Activated CD8-positive, alpha-beta memory T cell treated with anti-CD3 and anti-CD28 coated beads for 1 hour (primary cell): ENCODE measurements at places on chromosomes 5 and 9.

DNA sequence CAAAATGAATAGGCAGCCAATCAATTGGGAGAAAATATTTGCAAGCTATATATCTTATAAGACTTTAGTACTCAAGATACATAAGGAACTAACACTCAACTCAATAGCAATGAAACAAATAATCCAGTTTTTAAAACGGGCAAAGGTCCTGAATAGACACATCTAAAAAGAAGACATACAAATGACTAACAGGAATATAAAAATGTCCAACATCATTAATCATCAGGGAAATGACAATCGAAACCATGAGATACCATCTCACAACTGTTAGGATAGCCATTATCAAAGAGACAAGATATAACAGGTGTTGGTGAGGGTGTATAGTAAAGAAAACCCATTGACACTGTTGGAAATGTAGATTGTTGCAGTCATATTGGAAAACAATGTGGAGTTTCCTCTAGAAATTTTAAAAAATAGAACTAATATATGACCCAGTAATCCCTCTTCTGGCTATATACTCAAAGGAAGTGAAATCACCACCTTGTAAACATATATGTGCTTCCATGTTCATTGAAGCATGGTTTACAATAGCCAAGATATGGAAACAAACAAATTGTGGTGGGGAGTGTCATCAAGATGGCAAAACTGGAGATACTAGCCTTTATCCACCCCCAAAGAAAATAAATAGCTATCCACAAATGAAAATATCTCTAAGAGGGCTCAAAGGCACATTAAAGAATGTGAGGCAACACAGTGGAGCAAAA, 13.9 kb upstream of the BTNL3 start:
- no peak for DNase-seq

- DNase-seq, result no peak
These were observed 132.9 kb downstream of the MVB12B start for GRCh38 chr9:126459546-126459945.

DNA sequence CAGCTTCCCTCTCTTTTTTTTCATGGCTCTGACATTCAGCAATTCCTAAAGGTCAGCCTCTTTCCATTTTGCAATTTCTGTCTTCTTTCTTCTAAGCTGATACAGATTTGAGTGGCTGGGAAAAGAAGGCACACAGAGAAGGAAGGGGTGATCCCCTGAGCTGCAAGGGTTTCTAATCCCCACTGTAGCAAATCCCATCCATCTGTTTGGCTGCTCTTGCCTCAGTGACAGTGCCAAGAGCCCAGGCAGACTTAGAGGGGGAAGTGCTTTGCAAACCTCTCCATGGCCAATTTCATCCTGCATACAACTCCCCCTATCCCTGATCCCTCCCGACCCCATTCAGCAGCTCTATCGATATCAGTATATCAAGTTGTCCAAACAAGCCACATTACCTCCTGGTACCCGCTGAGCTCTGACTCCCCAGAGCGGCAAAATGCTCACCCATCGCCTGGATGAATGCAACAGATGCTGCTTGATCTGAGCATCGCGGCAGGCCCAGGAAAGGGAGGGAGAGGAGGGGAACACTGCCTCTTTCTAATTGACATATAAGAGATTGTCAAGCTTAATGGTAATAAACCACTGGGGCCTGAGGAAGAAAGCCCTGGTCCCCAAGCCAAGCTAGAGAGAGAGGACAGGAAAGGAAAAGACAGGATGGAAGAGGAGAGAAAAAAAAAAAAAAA, 268.9 kb downstream of the ASTN2 start:
- no peak for DNase-seq

DNA sequence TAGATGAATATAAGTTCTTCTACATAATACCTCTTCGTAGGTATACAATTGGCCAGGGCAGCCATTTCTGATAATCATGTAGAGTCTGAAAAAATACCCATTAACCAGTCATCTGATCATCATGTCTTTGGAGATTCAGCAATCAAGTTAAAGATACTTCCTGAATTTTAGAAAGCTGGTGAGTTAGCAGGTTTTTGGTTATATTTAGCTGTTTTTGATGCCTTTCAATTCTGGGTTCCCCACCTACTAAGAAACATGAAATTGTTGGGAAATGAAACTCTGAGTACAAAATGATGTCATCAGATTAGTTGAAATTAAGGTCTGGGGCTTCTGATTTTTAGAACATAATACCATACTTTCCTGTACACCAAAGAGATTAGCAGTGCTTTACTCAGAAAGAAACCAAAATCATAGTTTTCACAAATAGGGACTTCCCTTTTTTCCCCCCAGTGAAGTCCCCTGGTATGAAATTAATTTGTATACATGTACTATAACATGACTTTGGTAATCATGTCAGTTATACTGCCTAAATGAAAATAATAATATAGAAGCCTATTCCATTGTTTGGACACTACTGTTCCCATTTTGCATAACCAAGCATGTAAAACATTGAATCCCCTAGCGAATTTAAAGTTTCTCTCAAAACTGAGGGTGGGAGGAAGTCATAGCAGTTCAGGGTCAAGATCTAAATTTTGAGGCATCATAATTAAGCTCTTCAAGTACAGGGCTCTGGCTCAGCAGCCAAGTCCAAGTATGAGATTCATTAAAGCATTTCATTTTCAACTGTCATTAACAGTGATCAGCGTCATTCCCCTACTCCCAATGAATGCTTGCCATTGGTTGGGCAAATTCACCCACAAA, 17.9 kb downstream of the PRLR start:
- no peak for DNase-seq

GRCh38 chr9:38652486-38652885, 32.1 kb upstream of the ANKRD18A start:
- DNase-seq, result no peak
